Activated CD4-positive, alpha-beta T cell treated with anti-CD3 and anti-CD28 coated beads, Interleukin-10, Interleukin-2, amounts not matched to agents 100 ng/mL and 50 ng/mL, durations not matched to agents 16 hours and 8 hours (primary cell): ENCODE measurements at places on chromosomes 12 and 14.

DNA sequence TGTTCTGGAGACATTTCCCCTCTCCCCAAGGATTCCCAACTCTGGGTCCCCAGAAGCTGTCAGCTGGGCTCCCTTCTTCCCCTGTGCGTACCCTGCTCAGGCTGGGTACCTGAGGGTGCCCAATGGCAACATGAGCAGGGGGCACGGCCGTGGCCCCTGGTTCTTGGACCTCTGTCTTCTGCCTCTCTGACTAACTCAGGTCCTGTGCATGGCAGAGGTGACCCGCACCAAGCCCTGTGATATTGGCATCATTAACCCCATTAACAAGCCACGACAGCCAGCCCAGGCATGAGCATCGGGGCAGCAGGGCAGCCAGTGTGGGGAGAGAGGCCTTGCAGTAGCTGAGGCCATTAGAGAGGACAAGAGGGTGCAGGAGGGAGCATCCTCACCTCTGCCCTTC lies 28.4 kb downstream of the RTL1 start:
- DNase-seq = no peak

GRCh38 chr14:100439781-100440180 lies 116.6 kb downstream of the SLC25A47 start:
- DNase-seq = no peak

DNA sequence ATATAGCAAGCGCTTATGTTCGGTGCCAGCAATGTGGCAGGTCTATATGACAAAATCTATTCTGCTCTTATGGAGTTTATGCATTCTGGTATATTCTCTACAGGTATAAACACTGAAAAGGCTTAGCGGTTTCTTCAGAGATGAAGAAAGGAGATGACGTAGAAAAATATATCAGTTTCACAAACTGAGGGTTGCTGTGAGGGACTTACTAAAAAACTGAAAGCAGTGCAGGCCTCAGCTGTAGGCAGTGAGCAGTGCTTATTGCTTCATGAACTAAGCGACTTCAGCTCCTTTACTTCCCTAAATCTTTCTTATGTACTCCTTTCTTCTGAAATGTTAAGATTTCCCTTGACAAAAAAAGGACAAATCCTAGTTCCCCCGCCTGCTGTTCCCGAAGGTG lies 4.5 kb downstream of the DDX47 start:
- no peak for DNase-seq

DNA sequence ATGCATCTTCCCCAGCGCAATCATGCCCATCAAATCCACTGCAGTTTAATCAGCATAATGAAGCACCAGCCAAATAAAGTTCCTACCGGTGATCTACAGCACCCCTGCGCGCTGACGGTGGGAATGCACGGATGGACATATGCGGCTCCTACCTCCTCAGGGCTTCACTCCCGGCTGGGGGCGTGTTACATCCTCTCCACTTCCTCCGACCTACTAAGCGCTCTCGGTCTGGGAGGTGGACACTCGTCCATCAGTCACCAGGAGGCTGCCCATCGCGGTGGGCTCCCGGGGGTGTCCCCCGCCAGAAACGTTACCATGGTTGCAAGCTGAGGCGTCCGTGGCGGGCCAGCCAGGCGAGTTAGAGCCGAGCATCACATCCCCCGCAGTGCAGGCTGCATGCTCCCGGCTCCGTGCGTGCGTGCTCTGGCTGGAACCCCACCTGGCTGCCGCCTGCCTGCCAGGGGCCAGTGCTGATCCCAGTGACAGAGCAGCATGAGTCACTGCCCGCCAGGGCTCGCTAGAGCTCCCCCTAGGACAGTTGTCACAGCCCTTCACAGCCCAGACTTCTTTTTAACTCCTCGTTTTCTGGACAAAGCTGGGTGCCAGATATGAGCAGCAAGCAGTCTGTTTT lies 73.0 kb downstream of the CIT start:
- no peak for DNase-seq

DNA sequence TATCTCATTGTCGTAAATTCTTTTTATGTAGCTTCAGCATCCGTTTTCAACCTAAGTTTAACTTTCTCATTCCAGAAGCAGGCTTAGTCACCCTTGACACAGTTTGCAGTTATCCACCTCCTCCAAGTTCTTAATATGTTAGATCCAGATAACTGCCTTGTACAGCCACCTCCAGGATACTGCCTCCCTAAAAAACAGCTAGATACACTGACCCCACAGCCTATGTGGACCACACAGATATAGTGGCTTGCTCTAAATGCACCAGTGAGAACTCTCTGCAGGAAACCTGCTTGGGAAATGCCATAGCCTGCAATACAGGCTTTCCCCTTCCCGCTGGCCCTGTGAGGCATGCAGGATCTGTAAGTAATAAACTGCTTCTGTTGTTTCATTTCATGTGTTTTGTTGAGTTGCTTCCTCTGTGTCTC lies 11.1 kb upstream of the RTL1 start:
- no peak for DNase-seq

GRCh38 chr14:38839694-38840365 lies 263.2 kb downstream of the SEC23A start:
- DNase-seq = no peak

- no peak for DNase-seq
These were observed 117.1 kb downstream of the NAV3 start for GRCh38 chr12:77947746-77948145.

DNA sequence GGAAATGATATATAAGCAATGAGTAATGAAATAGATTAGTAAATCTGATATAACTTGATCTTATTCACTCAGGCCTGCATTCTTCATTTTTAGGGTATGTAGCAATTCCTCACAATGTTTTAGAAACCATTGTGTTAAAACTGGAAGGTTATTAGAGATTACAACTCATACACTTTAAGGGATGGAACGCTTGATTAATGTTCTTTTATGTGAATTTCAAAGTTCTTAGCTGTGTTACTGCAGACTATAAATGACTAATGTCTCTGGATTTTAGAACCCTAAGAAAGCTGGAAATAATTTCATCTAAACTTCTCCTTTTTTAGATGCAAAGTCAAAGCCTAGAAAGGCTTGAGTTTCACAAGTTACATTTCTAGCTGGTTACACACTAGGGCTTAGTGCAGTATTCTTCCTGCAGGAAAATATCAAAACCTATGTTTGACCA lies 148.2 kb upstream of the CLEC14A start:
- no peak for DNase-seq

GRCh38 chr14:52895000-52895399 lies 55.9 kb downstream of the FERMT2 start:
- peak; percentile 17 for DNase-seq

DNA sequence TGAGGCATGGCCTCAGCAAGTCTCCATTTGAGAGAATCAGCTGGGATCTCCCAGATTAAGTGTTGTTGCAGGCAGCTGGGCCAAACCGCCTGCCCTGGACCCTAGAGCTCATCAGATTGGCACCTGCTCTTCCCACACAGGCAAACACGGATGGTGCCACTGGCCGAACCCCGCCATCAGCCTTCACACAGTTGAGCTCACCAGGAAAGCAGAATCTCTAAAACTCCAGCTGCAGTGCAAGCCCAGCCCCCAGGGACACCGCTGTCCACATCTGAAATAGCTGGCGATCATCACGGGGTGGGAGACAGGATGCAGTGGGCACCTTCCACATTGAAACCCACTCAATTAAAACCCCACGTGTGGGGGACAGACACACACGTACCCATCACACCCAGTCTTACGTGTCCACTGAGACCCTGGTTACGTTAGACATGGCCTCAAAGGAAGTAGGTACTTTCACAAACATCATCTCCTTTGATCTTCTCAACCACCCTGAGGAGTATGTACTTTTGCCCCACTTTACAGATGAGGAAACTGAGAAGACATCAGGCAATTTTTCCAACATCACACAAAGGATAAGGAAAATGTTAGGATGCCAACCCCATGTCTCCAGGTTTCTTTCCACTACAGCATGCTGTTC lies 88.8 kb downstream of the SINHCAF start:
- no peak for DNase-seq

- DNase-seq = peak; percentile 85
These were observed 191.2 kb upstream of the GARIN2 start for GRCh38 chr14:66998013-66998412.

GRCh38 chr12:69837657-69838415 lies 12.8 kb downstream of the MYRFL start:
- DNase-seq = no peak

DNA sequence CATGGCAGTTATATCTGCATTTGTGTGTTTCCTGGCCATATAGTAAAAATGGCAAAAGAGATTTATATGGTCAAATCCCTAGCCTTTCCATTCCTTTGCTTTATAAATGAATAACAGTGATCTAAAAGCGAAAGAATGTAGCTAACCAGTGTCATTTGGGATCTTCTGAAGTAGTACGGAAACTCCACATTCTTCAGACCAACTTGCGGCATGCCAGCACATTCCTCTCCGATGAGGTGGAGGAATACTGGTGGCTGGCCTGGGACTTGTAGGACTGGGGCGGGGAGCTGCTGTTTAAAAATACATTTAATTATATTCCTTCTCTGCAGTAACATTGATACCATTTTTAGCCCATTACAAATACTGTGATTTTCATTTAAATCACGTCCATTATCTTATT lies 85.3 kb downstream of the SAMD4A start:
- DNase-seq = no peak

DNA sequence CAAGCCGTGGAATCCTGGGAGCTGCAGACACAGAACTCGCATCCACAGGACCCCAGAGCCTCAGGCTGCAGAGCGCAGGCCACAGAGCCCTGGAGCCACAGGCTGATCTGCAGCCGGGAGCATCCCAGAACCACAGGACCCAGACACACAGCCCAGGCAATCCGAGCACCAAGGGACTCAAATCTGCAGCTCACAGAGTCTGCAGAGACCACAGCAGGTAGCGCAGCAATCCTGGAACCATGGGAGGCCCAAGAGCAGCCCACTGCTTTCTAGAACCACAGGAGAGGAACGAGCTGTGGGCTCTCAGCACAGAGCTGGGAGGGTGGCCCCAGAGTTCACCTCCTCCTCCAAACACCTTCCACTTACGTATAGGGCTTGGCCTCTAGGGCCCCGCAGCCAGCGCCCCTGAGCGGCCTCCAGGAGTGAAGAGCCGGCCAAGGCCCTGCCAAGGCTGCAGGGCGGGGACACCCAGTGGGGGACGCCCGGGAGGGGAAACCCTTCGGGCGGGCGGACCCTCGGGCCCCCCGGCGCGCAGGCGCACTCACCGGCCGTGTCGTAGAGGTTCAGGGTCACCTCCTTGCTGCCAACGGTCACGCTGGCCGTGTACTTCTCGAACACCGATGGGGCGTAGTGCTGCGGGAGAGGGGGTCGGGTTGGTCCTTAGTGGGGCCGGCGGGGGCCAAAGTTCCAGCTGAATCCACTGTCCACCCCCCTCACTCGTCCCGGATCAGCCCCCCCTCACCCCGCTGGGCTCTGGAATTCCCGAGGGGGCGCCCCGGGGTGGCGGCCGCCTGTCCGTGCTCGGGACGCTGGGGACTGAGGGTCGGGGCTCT lies 665 bp downstream of the RHOF start:
- peak; percentile 69 for DNase-seq

DNA sequence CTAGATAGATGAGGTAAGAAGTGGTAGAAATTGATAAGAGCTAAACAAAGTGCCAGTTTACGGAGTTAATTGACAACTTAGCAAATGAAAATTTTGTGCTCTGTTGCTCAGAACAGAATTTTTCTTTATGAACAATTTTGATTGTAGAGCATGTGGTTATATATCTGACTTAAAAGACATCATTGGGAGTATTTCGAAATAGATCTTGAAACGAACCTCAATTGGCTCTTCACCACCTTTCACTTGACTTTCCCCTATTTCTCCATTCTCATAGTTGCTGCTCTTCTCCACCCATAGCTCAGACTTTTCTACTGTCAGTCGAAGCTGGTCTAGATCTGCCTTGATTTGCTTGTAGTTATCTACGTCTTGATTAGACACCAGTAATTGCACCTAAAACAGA lies 212.1 kb downstream of the ITPR2 start:
- DNase-seq = no peak

DNA sequence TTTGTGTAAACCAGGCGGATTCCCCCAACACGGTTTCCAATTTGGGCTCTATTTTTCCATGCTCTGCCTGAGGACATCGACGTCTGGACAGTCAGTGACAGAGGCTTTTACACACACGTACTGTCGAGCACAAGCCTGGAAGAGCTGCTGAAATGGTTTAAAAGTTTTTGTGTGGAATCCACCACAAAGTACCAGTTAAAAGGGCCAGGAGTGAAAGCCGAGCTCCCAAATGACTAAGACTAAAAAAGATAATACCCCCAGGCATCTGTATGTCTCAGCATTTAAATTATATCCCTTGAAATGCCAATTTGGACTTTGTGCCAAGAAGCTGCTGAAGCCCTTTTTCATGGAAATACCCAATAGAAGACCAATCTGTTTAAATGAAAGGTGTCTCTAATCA lies 173.2 kb downstream of the EGLN3 start:
- no peak for DNase-seq

GRCh38 chr12:132771126-132771838 lies 9.7 kb upstream of the ANKLE2 start:
- DNase-seq = peak; percentile 58

GRCh38 chr12:104109446-104110271 lies 28.4 kb downstream of the NFYB start:
- no peak for DNase-seq

GRCh38 chr12:103557628-103558010 lies 29.5 kb upstream of the STAB2 start:
- DNase-seq = no peak

- DNase-seq = peak; percentile 47
These were observed 21.0 kb upstream of the RNASE2 start for GRCh38 chr14:20934148-20934762.

DNA sequence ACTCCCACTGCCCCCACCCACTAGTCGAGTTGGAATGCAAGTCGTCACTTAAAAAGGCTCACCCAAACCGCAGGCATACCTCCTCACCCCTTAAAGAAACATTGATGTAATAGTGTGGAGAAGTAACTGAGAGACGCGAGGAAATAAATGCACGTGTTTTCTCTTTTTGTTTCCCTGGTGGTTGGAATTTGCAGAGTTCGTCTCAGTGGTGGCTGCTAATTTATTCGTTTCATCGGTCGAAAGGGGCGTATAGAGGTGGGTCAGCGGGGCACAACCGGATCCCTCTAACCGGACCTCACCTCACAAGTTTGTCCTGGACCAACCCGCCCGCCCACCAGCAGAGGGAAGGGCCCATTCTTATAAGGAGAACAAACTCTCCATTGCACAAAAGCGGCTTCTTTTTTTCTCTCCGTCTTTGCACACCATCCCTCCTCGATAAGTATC lies 5.0 kb upstream of the NPAS3 start:
- no peak for DNase-seq
